ENCODE measurements at places on chromosomes 13 and 19. TPM values are rescaled to one million over a fixed set of nuclear protein-coding genes. Genes with fewer than 3 reads are reported as not detected.

- no peaks in the 10 kb centered on the region for H3K4me1 ChIP-seq
- no peaks in the 10 kb centered on the region for H3K36me3 ChIP-seq
- no peak for DNase-seq
- no peaks in the 10 kb centered on the region for H3K27me3 ChIP-seq
- H3K27ac ChIP-seq = no peak overlapping the region
Measured at GRCh38 chr13:49022472-49023144, 46.9 kb downstream of the FNDC3A start.

- peaks cover 6% of the 10 kb centered on the region for H3K4me1 ChIP-seq
- H3K4me3 ChIP-seq = no peak overlapping the region
- DNase-seq = no peak
- H3K27me3 ChIP-seq = no peaks in the 10 kb centered on the region
- no peaks in the 10 kb centered on the region for H3K36me3 ChIP-seq
- H3K27ac ChIP-seq = no peak overlapping the region
Measured at GRCh38 chr13:112708560-112709240, 18.9 kb downstream of the ATP11A start.

DNA sequence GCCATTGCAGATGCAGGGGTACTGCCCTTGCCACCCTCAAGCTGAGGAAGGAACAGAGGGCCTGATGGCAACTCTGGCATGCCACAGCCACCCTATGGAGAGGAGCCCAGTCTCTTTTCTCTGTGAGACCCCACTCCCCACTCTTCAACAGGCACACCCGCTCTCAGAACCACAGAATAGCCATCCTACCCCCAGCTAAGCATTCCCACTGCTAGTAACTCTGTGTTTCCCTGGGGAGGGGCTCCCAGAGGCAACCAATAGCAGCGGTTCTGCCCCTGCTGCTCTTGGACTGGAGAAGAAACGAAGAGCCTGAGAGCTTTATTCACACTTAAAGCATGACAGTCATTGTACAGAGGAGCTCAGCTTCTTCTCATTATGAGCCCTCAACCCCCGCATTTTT, 49.3 kb downstream of the UBL3 start:
- H3K27me3 ChIP-seq = no peaks in the 10 kb centered on the region
- no peak overlapping the region for H3K4me3 ChIP-seq
- no peaks in the 10 kb centered on the region for H3K36me3 ChIP-seq
- no peak overlapping the region for H3K27ac ChIP-seq
- H3K4me1 ChIP-seq = no peaks in the 10 kb centered on the region
- no peak for DNase-seq

Gene PNMA8B
- 0.87 TPM for total RNA-seq

Gene SPTBN4
- total RNA-seq = 1.5 TPM

Data from esophagus squamous epithelium (tissue), 5 donors.